ENCODE measurements at places on chromosomes 7 and 10.
A peak's percentile ranks its signal among the peaks of the same experiment; 100 is the strongest.

GRCh38 chr10:20809631-20810030, 87.5 kb downstream of the NEBL start:
- no peak for DNase-seq

DNA sequence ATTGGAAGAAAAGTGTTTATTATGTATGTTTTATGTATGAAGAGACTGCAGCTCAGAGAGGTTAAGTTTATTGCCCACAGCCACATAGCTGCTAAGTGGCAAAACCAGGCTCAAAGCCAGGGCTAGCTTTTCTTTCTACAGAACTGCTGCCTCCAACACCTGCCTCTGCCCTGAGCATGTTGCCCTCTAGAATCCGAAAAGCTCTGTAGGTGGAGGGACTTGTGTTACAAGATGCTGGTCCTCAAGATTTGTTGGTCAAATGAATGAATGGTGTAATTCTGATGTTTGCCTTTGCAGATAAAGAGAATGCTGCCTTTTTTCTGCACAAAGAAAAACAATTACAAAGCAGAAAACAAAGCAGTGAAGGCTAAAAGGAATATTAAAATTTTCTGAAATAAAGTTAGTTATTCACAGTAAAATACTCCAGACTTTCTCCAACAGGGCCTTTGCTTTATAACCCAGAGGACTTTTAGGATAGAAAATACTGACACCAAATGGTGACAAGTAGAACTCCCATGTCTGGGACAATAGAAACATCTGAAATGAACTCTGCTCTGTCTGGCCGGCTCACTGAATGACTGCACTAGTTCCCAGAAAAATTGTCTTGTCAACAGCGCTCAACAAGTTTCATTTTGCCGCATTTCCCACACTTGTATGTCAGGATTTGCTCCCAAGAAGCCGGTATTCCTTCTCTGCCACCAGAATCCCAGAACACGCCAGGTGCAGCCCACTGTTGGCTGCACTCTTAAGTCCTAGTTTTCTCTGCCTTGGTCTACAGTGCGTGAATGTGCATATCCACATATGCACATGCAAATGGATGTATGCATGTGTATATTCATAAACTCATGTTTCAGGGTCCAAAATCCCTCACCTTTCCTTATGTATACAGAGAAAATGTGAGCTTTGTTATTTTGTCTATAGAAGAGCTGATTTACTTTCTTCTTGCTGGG, 11.0 kb upstream of the DNTT start:
- peak; percentile 72 for DNase-seq

GRCh38 chr10:31706464-31707092, 222.1 kb downstream of the ARHGAP12 start:
- DNase-seq = no peak

DNA sequence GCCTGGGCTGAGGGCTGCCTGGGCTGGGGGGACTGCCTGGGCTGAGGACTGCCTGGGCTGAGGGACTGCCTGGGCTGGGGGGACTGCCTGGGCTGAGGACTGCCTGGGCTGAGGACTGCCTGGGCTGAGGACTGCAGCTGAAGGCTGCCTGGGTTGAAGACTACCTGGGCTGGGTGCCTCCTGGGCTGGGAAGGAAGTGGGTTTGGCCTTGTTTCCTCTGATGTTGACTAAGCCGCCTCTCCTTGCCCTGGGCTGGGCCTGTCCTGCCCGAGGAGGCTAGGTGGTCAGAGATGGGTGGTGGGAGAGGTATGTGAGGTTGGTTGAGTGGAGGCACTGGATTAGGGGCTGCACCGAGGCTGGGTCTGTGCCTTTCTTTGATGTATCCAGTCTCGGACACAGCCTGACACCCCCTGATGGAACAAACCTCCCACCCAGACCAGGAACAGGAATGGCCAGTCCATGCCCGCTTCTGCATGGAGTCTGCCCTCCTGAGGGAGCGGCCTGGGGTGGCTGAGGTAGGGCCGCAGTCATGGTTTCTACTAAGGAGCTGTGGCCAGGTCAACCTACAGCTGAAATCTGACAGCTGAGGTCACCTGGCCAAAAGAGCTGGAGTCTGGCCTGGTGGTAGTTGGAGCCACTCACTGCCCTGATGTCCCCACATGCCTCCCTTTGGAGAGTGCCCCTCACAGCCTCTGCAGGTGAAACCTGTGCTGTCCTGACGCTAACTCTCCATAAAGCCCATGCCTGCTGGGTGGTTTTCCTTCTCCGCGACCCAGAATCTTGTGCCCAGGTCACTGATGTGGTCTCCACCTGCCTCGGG, 22.3 kb downstream of the SCART1 start:
- DNase-seq = no peak

DNA sequence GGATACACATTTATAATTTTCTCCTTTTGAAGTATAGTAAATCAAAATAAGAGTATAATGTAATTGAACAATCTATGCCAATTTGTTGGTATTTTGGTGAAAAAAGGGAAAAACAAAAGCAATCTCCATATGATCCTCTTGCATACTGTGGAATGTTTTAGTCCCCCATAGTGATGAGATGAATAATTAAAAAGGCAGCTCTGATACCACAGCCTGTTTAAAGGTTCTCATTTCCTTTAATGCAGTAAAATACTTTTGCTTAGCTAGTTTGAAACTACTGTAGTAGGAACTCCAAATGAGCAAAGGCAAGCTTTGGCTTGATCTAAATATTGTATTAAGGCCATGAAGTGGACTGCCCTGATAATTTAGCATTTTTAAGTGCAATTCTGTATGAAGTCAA, 77.6 kb downstream of the VTI1A start:
- DNase-seq = no peak

DNA sequence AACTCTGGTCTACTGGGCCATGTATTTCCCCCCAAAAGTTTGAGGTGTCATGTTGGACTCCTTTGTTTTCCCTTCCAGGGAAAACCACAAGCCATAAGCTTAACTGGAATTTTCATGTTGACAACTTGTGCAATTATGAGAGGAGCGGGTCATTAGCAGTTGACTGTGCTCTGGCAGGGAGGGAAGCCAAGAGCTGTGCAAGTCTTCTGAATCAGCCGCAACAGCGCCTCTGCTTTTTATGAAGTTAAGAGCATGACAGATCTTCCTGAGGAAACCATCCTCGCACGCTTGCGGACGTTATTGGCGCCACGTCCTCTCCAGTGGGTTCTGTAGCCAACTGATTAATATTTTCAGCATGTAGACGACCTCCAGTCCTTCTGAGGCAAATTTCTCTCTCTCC, 148.7 kb upstream of the MKI67 start:
- DNase-seq = no peak
